ENCODE measurements at places on chromosomes 1 and 21.

DNA sequence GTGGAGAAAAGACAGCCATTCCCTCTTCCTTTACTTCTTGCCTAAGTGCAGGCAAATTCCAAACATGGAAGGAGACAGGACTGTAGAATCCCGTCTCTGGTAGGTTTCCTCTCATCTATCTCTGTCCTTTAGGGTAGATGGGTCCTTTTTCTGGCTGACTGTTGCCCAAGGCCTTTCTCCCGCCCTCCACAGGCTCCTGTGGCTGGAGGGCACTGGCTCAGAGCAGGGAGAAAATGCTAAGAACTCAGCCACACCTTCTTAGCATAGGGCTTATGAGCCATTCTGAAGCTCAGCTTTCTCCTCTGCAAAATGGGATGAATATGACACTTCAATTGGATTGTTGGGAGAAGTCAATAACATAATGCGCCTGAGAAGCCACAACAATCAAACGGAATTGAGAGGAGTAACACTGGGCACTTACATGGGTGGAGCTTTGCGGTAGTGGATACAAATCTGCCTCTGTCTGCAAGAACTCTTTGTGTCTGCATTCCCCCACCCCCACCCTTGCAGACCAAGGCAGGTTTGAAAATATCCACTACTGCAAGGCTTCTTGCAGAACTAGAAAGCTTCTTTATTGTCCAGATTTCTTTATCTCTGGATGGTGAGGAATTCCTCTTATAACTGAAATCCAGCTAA is 94.7 kb downstream of the CSMD2 start:
- no peak for DNase-seq

DNA sequence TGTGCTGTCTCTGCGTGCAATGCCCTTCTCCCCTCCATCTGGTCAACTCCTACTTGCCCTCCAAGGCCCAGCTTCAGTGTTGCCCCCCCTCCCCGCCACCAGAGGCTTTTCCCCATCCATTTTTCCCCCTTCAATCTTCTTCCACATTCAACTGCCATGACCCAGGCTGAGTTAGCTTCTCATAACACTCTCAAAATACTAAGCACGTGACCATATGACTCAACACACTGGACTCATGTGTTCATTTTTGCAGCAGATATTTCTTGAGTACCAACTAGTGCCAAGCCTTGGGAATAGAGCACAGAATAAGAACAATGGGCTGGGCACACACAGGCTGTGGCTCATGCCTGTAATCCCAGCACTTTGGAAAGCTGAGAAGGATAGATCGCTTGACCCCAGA is 132.1 kb downstream of the IGSF21 start:
- no peak for DNase-seq

DNA sequence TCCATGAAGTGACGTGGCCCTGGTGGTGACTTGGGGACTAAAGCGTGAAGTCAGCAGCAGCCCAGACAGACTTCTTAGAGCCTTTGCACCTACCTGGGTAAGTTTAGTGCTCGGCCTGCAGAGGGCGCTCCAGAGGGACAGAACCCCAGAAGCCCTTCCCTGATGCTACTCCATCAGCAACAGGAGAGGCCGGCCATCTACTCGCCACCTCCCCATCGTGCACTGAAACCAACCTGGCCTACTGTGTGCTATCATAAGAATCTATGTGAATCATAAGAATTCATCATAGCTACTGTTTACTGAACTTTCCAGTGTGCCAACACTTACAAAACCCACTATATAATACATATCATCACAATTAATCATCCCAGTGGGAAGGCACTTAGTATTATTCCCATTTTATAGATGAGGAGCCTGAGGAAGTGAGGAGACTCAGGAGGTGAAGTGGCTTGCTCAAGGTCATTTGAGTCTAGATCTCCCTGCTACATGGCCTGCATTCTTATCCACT is 7.9 kb upstream of the EDN2 start:
- DNase-seq: no peak

DNA sequence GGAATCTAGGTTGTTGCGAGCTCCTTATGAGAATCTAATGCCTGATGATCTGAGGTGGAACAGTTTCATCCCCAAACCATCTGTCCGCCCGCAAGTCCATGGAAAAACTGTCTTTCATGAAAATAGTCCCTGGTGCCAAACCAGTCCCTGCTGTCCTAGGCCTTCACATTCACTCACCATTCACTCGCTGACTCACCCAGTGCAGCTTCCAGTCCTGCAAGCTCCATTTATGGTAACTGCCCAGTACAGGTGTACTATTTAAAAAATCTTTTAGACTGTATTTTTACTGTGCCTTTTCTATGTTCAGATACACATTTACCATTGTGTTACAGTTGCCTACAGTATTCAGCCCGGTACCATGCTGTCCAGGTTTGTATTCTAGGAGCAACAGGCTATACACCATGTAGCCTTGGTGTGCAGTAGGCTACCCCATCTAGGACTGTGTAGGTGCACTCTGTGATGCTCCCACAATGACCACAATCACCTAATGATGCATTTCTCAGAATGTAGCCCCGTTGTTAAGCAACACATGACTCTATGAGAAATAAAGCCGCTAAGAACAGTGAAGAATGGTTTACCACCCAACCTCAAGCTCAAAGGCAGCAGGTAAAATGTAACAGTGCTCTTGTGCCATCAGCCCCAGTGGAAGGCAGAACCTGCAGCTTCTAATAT is 2.4 kb downstream of the ECHDC2 start:
- no peak for DNase-seq

DNA sequence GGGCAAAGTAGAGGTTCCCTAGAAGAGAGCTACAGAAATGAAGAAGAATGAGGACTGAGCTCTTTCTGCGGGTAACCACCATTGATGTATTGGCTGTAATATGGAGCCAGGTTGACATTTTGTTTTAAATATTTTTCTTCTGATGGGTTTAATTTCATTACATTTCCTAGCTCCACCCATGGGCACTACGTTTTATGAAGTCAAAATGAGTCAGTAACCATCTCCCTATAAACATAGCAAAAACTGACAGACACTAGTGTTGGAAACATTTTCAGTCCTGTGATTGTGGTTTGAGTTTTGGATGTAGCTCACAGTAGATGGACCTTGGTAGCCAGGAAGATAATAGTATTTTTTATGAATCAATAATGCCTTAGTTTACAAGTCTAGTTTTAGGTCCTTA is 470.4 kb upstream of the B3GALT2 start:
- no peak for DNase-seq

DNA sequence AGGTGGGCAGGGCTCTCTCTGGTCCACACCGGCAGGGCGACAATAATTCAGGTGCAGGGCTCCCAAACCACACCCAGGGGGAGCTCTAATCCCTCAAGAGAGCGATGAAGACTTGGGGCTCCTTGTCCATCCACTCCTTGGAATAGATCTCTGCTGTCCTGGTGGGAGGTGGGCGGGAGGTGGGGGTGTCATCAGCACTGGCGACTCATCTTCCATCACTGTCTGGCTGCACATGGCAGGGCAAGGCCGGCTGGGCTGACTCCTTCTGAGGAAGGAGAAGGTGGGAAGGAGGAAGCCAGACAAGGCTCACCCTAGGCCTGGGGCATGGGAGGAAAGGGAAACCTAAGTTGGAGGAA is 29.3 kb downstream of the TNNT2 start:
- peak; percentile 50 for DNase-seq

- DNase-seq: no peak
Measured at GRCh38 chr1:146049436-146049835, 27.9 kb upstream of the HJV start.

DNA sequence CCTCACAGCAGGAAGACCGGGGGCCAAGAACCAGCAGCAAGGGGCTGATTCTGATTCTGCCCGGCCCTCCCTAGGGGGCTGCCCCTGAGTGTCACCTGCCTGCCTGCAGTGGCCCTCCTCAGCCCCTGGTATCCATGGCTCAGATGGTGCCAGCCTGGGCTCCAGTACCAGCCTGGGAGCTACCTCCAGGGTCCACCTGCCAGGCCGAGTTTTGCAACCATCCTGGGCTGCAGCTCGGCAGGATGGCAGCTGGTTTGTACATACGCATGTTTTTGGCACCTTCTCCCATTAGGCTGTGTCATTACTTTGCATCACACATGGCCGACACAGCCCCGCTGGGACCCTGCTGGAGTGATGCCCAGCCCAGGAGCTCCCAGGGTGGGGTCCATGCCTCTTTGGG is 93.3 kb upstream of the WNT4 start:
- no peak for DNase-seq

DNA sequence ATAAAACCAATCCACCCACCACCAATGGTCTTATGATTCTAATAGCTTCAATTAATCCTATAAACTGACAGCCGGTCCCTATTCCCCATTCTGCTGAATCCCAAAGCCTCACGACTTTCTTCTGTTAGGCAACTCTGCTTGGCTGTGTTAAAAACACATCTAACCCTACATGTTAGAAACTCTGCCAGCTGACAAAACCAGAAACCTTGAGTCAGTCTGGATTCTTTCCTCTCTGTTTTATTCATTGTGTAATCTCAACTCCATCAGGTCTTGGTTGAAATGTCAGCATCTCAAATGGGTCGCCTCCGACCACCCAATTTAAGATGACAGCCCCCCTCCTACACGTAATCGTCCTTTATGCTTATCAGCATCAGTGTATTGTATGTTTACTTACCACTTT is 312.1 kb downstream of the DISC1 start:
- DNase-seq: no peak

- DNase-seq: no peak
Measured at GRCh38 chr1:29211086-29212030, 19.4 kb downstream of the MECR start.

GRCh38 chr1:11528611-11529261 is 49.8 kb downstream of the DISP3 start:
- no peak for DNase-seq

DNA sequence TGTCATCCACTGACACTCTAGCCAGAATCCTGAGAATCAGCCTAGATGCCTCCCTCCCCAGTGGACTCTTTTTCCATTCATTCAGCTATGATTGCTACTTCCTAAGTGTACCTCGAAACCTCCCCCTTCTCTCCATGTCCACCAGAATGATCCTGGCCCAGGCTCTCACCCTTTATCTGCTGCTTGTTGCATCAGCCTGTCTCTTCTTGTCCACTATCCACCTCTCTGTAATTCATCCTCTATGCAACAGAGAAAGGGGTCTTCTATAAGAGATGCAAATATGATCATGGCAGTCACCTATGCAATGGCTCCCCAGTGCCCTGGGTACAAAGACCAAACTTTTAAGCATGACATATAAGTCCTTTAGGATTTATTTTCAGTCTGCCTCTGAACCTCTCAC is 37.7 kb downstream of the JUN start:
- DNase-seq: no peak

GRCh38 chr1:209768354-209768774 is 12.5 kb downstream of the TRAF3IP3 start:
- DNase-seq: peak; percentile 59

- DNase-seq: no peak
Measured at GRCh38 chr1:156232201-156232894, 9.6 kb upstream of the BGLAP start.

- DNase-seq: no peak
Measured at GRCh38 chr1:60759291-60759690, 323.1 kb upstream of the NFIA start.

- peak; percentile 67 for DNase-seq
Measured at GRCh38 chr1:56378341-56379070, 200.9 kb downstream of the PLPP3 start.

GRCh38 chr1:54813485-54814125 is 12.5 kb upstream of the TTC22 start:
- DNase-seq: peak; percentile 17

GRCh38 chr1:50066806-50067205 is 41.9 kb upstream of the ELAVL4 start:
- no peak for DNase-seq

DNA sequence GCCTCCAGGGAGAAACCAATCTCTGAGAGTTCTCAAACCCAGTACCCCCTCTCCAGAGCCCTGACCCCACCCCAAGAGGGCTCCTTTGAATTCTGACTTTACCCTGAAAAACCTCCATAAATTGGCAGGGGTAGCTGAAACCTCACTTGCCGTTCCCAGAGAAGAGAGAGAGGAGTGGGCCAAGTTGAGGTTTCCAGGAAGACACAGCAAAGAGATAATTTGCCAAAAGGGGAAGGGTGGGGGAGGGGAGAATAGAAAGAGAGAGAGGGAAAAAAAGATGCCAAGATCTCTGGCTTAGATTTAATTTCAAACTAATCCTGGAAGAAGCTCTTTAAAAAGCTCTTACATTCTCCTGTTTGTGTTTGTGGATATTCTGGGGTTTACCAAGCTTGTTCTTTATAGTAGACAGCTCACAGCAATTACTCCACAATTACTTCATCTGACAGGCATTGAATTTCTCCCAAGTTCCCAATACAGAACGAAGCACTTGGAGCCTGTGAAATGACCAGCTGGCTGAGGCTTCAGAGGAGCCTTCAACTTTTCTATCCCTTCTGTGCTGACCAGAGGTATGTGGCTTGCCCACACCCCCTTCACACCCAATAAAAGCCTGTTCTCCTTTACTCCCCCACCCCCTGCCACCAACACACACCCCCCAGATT is 1.1 kb upstream of the GRHL3 start:
- no peak for DNase-seq

DNA sequence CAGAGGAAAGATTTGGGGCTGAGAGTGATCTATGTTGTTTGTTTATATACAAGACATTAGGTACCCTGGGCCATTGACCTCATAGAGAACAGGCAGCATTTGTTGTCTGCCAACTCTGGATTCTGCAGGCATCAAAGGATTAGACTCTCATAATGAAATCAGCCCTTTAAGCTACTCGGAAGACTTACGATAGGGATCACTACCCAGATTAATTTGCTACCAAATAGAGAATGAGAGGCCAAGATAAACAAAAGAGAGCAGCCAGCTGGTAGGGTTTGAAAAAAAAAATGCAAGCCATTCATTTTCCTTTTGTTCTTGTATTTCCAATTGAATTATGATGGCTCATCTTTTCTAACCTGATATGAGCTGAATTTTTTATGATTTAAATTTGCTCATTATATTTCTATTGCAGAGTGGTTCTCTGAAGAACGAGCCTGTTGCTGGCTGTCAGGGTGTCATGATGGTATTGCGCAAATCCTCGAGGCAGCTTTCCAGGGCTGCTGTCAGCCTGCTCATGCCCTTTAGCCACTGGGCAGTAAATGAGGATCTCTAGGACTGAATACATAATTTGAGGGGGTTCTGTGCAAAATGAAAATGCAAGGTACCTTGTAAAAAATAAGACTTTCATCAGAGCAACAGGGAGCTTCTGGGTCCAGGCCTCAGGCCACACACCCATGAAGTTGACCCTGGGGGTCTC is 116.4 kb upstream of the KCNJ15 start:
- peak; percentile 43 for DNase-seq
